ENCODE measurements at places on chromosomes 2 and 18.
A peak's percentile ranks its signal among the peaks of the same experiment; 100 is the strongest.

- DNase-seq: no peak
Measured at GRCh38 chr2:206218796-206219499, 55.5 kb upstream of the ZDBF2 start.

GRCh38 chr2:191679818-191680600 is 2.1 kb downstream of the NABP1 start:
- DNase-seq: no peak

- no peak for DNase-seq
Measured at GRCh38 chr2:74128206-74128605, 19.5 kb downstream of the BOLA3 start.

DNA sequence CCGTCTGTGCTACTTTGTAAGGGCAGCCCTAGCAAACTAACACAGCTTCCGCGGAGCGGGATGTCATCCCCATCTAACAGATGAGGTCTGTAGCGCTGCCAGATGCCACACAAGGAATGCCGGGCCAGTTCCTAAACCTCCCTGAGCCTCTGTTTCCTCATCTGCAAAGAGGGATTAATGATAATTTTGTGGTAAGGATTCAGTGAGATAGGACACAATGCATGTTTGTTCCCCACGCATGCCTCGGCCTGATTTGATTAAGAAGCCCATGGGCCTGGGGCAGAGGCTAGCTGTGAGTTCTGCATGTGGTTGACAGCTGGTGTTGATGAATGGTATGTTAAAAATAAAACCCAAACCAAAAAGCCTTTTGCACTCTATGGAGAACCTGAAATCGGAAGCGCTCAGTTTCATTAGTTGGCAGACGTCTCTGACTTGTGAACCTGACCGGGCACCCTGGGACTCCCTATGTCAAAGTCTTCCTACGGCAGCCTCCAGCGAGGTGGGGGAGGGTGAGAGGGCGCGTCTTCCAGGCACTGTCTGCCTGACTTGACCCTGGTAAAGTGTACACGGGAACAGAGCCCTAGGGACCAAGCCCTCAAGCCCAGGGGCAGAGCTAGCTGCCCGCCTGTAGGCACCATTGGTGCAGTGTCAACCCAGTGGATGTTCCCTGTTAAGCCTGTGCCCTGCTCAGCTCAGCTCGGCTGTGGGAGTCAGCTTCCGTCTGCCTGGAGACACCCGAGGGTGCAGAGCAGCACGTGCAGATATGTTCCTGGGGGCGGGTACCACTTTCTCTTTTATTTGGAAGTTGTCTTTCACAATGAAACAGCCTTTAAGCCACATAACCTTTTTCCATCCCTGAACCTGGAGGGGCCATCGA is 14.8 kb upstream of the INHBB start:
- no peak for DNase-seq

DNA sequence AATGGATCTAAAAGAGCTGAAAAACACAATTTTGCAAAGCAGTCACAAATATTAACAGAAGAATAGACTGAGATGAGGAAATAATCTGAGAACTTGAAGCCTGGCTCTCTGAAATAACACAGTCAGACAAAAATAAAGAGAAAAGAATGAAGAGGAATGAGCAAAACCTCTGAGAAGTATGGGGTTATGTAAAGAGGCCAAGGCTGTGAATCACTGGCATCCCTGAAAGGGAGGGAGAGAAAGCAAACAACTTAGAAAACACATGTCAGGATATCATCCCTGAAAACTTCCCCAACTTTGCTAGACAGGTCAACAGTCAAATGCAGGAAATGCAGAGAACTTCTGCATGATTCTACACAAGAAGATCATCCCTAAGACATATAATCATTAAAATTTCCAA is 73.5 kb upstream of the LHCGR start:
- DNase-seq: no peak

DNA sequence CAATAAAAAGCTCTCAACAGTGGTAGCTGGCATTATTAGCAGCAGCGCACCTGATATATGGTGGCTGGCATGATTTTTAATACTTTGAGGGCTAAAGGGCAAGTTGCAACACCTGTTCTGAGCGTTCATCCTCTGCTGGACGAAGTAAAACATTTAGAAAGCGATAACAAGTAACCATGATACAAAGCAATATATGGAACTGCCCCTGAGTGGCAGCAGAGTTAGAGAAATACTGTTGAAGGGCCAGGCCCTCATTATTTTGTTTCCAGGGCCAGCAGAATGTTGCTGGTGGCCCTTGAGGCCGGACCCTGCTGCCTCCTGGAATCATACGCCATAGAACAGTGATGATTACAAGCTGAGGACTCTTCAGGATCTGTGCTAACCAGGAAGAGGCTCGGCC is 47.8 kb downstream of the ARHGEF4 start:
- no peak for DNase-seq

GRCh38 chr2:64186699-64187605 is 42.7 kb upstream of the PELI1 start:
- no peak for DNase-seq

DNA sequence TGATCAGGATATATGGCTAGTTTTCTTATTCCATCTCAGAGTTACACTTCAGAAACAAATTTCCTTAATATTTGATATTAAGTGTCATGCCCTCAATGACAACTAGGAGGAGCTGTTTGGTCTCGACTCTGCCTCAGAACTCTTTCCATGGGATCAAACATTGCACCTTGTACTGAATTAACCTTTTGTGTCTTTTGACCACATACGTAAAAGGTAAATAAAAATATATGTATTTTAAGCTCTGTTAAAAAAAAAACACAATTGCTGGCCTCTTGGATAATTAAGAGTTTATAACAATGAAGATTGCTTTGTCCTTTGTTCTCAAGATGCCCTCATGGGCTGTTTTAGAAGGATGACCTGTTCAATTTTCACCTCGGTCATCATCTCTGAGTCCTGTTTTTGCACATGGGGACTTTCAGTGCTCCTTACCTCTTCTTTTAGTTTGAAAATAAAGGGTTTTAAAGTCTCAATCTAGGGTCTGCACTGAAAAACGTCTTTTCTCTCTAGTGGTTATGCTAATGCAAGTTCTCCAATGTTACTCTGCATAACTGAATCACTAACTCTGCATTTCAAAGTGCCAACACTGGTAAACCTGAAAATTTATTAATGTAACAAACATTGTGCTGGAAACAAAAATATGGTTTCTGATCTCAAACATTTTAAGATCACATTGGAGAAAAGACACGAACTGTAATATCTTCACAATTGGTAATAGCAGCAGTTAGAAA is 18.8 kb upstream of the FN1 start:
- DNase-seq: no peak

DNA sequence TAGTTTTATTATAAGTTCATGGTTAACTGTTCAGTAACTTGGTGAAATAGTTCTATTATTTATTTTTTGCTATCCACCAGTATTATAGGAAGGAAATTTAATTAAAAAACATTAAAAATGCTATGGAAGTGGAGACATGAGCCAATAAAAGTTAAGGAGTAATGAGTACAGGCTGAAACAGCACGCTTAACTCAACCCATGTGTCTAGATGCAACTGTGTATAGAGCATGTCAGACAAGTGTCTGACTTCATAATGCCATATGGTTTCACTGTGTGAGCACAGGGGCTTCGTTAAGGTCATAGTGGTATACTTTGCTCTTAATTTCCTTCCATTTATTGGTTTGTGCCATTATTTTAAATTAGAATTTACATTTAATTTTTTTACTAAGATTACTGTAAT is 566.8 kb upstream of the NRP2 start:
- no peak for DNase-seq

GRCh38 chr2:215503381-215503780 is 67.5 kb upstream of the FN1 start:
- no peak for DNase-seq

DNA sequence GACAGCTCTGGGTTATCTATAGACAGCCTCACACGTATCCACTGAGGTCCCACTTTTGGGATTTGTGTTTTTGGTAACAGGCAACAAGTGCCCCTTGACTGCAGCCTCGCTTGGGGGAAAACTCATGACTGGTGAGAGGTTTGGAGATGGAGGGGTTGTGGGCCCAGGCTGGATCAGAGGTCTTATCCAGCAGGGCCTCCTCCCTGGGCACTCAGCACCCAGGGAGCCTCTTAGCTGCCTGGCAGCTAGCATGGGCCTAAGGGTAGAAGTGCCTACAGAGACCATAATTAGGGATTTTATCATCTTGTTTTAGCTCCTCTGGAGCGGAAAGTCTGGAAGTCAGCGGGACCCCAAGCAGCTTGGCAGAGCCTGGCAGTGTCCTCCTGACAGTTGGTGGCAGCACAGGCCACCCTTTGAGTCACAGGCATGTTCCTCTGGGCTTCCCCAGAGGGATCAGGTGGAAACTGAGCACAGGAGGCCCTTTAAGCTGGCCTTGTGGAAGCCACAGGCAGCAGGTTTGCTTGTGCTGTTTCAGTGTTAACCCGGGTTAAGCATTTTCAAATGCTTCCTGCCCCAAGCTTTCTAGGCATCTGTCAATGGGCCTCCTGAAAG is 143.1 kb downstream of the KCTD1 start:
- no peak for DNase-seq

GRCh38 chr2:242063850-242064249 is 194.3 kb downstream of the RTP5 start:
- DNase-seq: no peak

GRCh38 chr2:196927376-196928225 is 1.1 kb upstream of the PGAP1 start:
- peak; percentile 56 for DNase-seq

Data from activated T-cell treated with anti-CD3 and anti-CD28 coated beads, Interleukin-2, amount 50 U/mL, for 24 hours (primary cell).